Lung microvascular endothelial cell (primary cell): ENCODE measurements at places on chromosomes 6 and 20. TPM values are rescaled to one million over a fixed set of nuclear protein-coding genes. Genes with fewer than 3 reads are reported as not detected.

The NEU1 gene
- total RNA-seq, result 41.2 and 50.0 TPM in 2 replicates

The NEDD9 gene
- 70.2 and 177 TPM in 2 replicates for total RNA-seq

The FAM135A gene
- 9.1 and 9.2 TPM in 2 replicates for total RNA-seq

The ZNF341 gene
- total RNA-seq, result 0.44 and 0.99 TPM in 2 replicates

The PERP gene
- total RNA-seq, result 21.6 and 24.0 TPM in 2 replicates

The MTO1 gene
- 14.6 and 22.0 TPM in 2 replicates for total RNA-seq

The COL21A1 gene
- total RNA-seq, result 0.44 and 0.79 TPM in 2 replicates

The RAD21L1 gene
- total RNA-seq, result not detected in 2 replicates

The LGSN gene
- not detected in 2 replicates for total RNA-seq

The CST5 gene
- not detected in 2 replicates for total RNA-seq

The COL11A2 gene
- under 0.01 and 0.20 TPM in 2 replicates for total RNA-seq

The TMEM74B gene
- total RNA-seq, result under 0.01 and 0.44 TPM in 2 replicates

The ADGRB3 gene
- total RNA-seq, result not detected in 2 replicates

The CLVS2 gene
- not detected in 2 replicates for total RNA-seq

The DTD1 gene
- total RNA-seq, result 35.5 and 51.2 TPM in 2 replicates

The SLC18B1 gene
- total RNA-seq, result 5.4 and 7.8 TPM in 2 replicates

The SLC25A27 gene
- total RNA-seq, result 0.22 and 1.4 TPM in 2 replicates

The SLC17A2 gene
- total RNA-seq, result not detected in 2 replicates

The TRAPPC3L gene
- total RNA-seq, result under 0.01 TPM in 1 of 2 replicates, not detected in the other

The ZSCAN31 gene
- 8.1 and 9.1 TPM in 2 replicates for total RNA-seq

The WFDC6 gene
- not detected in 2 replicates for total RNA-seq

The SLC35D3 gene
- not detected in 2 replicates for total RNA-seq

The NKX2-4 gene
- not detected in 2 replicates for total RNA-seq
